Lung (tissue), 17 donors: ENCODE measurements at places on chromosomes 1 and 21. TPM values are rescaled to one million over a fixed set of nuclear protein-coding genes. Genes with fewer than 3 reads are reported as not detected.
A peak's percentile ranks its signal among the peaks of the same experiment; 100 is the strongest.

Gene CELA3B
- total RNA-seq: 6.7 TPM

DNA sequence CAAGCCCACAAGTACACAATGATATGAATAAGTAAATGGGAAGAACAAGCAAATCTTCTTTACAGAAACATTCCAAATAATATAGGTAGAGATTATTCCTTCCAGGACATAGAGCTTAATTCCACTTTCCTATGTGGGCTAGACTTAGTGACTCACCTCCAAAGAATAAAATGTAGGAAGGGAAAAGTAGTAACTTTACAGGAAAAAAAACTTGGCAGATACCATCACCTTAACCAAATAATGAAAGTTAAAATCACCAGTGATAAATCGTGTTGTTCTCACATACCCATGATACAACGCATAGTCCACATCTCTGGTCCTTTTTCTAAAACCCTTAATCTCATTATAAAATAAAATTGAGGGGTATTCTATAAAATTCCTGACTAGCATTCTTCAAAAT lies 260.8 kb downstream of the SPATA17 start:
- DNase-seq: no peak

GRCh38 chr21:26814386-26814785 lies 30.8 kb downstream of the ADAMTS1 start:
- no peak for DNase-seq

DNA sequence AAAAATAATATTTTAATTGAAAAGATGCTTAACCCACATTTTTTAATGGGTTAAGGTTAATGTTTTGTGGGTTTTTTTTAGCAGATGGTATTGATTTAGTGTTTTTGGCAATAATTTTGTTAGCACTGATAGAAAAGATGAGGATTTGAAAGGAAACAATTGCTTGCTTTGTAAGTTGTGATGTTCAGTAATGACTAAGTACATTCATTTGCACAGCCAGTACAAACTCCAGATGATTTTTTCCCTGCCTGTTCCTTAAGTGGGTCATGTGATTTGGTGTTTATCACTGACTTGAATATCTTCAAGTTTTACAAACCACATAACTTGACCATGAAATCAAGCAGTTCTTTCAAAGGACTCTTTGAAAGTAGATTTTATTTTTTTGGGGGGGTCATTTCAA lies 15.0 kb downstream of the DISP1 start:
- no peak for DNase-seq

DNA sequence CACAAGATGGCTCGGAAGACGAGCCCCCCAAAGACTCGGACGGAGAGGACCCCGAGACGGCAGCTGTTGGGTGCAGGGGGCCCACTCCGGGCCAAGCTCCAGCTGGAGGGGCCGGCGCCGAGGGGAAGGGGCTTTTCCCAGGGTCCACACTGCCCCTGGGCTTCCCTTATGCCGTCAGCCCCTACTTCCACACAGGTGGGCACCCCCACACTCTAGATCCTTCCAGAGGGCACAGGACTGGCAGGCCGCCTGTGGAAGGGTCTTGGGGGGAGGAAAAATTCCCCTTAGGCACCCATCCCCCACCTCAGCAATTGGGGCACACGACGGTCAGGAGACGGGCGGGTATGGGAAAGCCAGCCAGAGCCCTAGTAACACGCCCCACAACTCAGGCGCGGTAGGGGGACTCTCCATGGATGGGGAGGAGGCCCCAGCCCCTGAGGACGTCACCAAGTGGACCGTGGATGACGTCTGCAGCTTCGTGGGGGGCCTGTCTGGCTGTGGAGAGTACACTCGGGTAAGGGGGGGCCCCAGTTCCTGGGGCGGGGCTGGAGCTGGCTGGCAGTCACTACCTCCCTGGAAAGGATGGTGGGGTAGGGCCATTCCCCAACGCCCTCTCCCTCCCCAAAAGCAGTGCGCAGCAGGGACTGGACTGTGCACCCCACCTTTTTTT lies 16.1 kb downstream of the NOC2L start:
- DNase-seq: peak; percentile 86

DNA sequence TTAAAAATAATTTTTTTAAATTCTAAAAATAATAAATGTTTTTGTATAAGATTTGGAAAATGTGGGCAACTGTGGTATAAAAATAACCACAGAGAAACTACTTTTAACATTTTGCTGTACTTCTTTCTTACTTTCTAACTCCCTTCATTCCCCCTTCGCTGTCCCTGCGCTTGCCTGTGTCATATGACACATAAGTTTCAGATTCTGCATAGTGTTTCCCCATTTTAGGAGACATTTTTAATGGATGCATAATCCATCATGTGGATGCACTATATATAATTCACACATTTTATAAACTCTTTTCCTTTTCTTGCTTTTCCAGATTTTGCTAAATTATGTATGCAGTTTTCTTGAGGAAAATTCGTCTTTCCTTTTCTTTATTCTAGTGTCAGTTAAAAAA lies 16.3 kb downstream of the ATG4C start:
- DNase-seq: no peak

GRCh38 chr1:28510970-28511440 lies 5.2 kb downstream of the RCC1 start:
- DNase-seq: no peak

GRCh38 chr1:119711804-119712341 lies at the start of gene PHGDH:
PHGDH (plus strand) TSS chr1:119711934; CDS start chr1:119712023, 89 bp downstream.
- DNase-seq: peak; percentile 95
